Activated T-cell treated with anti-CD3 and anti-CD28 coated beads, Interleukin-2, amount 50 U/mL, for 24 hours (primary cell): ENCODE measurements at places on chromosomes 16 and 17.

GRCh38 chr16:972316-973002, 1.7 kb upstream of the LMF1 start:
- DNase-seq: no peak

DNA sequence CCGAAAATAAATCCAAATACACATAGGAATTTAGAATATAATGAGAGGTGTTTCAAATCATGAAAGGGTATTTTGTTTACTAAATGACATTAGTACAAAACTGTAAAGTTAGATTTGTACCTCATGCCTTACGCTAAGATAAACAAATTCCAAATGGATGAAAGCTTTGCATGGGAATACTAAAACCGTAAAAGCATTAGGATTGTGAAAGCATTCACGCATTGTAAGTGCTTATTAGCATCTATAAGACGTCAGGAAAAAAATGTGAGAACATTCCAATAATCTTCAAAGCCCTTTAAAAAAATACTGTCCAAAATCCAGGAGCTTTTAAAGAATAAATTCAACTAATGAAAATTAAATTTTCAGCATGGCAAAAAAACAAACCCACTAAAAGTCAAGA, 24.8 kb upstream of the ALOX15 start:
- DNase-seq: no peak

DNA sequence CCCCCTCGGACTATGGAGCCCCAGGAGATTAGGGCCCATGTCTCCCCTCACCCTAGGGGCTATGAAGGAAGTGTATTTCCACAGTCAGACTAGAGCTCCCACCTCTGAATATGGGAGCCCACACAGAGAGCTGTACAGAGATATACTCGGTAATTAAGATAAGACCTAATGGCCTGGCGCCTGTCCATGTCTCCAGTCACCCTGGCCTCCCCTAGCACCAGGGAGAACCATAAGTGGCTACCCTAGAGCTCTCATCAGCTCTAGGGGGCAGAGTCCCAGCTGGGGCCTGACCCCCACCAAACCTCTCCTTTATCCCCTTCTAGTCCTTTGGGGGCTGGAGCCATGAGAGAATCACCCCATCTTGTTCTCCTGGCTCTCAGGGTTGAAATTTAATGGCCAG, 2.4 kb downstream of the TMEM101 start:
- DNase-seq: no peak

- no peak for DNase-seq
These were observed 550.1 kb upstream of the PSMD7 start for GRCh38 chr16:73746554-73746953.

DNA sequence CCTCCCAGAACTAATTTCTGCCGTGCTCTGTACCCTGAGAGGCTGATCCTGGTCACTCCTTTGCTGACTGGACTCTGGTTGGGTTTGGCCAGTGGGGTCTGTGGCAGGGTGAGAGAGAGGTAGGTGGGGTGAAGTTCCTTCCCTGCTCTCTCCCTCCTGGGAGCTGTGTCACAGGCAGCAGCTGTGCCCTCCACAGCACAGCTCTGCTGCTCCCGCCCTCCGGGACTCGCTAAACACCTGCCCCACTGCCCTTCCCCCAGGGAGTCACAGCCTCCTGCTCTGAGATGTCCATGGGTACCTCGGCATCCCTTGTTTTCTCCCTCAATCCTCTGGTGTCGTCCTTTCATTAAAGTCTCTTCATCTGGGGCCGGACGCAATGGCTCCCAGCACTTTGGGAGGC, 66.4 kb downstream of the SRCIN1 start:
- no peak for DNase-seq

- DNase-seq: no peak
These were observed 1.9 kb upstream of the CORO6 start for GRCh38 chr17:29624586-29624985.

DNA sequence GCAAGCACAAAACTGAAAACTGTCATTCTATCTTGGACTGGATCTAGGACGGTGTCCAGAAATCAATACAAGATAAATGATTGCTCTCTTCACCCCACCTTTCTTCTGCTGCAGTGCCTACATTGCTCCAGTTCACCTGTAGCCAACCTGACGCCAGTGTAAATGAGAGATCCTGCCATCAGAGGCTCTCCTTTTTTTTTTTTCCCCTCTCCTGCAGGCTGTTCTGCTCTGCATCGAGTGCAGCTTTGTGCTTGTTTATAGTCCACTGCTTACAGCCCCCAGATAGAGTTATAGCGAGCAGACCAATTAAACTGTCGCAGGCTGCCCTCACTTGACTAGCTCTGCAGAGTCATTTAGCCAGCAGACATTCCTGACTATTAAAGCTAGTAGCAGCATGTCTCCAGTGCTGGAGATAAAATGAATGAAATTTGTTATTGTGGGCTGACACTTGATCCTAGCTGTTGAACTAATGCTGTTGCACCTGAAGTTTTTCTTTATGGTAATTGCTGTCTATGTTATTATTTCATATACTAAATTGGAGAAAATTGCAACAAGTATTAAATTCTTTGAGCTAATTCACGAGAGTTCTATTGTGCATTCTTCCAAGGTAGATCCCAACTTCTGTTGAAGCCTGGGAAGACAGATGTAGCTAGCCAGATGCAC, 257.1 kb downstream of the FTO start:
- DNase-seq: no peak

- no peak for DNase-seq
These were observed 10.5 kb downstream of the C17orf75 start for GRCh38 chr17:32331243-32332040.

- DNase-seq: peak; percentile 53
These were observed 5.0 kb upstream of the MYL4 start for GRCh38 chr17:47203984-47204721.

GRCh38 chr16:85446951-85447692, 166.0 kb upstream of the GSE1 start:
- DNase-seq: no peak

DNA sequence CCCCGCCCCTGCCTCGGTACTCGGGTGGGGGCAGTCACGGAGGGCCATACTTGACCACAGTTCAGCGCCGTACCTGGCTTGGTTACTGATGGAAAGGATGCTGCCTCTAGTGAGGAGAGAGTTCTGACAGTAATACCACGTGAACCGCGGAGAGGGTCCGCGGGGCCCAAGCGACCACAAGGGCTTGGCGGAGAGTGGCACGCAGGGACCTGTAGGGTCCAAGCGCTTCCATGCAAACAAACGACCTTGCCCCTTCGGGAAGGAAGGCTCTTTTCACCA, 9.2 kb downstream of the KDM6B start:
- DNase-seq: peak; percentile 82

- DNase-seq: no peak
These were observed 20.8 kb downstream of the UBE2G1 start for GRCh38 chr17:4345581-4346252.

DNA sequence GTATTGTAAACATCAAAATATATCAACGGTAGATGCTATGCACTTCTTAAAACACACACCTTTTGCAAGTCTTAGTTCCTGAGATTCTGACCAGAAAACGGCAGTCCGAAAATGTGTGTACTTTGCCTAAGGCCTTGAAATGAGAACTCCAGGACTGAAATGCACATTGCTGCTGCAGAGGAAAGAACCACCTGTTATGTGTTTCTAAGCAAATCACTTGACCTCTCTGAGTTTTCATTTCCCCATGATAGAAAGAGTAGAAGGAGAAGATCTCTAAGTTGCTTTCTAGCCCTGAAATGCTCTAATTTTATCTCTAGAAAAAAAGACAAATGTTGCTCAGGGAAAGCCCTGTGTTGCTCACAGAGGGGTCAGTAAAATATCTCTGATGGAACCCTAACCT, 9.9 kb downstream of the CCDC182 start:
- DNase-seq: no peak

GRCh38 chr16:10920726-10921427, 21.4 kb downstream of the DEXI start:
- no peak for DNase-seq

- no peak for DNase-seq
These were observed 172.4 kb downstream of the ABCA8 start for GRCh38 chr17:68782789-68783188.

GRCh38 chr17:80818871-80819270, 172.8 kb upstream of the CHMP6 start:
- no peak for DNase-seq

DNA sequence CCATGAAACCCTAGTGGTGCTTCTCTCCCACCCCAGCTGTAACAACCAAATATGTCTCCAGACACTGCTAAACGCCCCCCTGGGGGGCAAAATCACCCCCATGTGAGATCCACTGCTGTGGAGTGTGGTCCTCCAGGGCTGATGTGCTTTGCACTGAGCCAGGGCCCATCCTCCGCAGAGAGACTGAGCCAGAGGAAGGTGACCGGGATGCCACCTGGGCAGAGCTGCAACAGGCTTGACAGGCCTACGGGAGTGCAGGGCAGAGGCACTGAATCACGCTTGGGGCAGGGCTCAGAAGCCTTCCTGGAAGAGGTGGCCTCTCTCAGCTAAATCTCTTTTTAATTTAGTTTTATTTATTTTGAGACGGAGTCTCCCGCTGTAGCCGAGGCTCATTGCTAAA, 4.4 kb downstream of the GJD3 start:
- no peak for DNase-seq

- DNase-seq: no peak
These were observed 2.0 kb downstream of the ZDHHC1 start for GRCh38 chr16:67413978-67414911.

DNA sequence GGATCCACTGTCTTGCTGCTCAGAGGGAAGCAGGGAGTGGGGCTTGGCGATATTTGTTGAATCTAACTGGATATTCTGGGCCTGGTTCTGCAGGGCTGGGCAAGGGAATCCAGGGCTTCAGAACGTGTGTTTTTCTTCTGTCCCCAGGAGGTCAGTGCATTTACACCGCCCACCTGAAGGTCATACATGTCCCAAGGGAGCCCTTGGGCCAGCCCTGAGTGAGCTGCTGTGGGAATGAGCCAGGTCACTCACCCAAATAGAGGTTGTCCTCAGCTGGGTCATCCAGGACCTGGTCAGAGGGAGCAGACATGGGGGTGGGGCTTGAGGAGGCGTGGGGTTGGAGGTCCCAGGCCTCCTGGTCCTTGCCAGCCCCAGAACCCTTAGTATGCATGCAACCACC, 10.6 kb downstream of the CAMKK1 start:
- no peak for DNase-seq

GRCh38 chr16:3143598-3144320, 8.9 kb downstream of the ZNF213 start:
- no peak for DNase-seq

DNA sequence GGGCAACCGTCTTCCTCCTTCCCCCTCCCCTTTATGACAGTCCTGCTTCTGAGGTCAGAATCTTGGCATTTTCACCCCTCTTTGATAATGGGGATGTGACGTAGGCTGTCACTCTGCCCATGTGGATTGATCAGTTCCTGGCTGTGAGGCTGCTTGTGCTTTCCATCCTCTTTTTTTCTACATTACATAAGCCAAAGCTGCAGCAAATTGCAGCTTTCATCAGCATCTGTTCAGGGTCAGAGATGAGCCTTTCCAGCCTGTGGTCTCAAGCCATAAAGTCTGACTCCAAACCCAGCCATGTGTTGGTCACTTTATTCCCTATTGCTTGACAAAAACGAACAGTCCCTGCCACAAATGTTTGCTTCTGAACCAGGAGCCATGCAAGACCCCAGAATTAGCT, 535.1 kb downstream of the CDH11 start:
- DNase-seq: no peak

DNA sequence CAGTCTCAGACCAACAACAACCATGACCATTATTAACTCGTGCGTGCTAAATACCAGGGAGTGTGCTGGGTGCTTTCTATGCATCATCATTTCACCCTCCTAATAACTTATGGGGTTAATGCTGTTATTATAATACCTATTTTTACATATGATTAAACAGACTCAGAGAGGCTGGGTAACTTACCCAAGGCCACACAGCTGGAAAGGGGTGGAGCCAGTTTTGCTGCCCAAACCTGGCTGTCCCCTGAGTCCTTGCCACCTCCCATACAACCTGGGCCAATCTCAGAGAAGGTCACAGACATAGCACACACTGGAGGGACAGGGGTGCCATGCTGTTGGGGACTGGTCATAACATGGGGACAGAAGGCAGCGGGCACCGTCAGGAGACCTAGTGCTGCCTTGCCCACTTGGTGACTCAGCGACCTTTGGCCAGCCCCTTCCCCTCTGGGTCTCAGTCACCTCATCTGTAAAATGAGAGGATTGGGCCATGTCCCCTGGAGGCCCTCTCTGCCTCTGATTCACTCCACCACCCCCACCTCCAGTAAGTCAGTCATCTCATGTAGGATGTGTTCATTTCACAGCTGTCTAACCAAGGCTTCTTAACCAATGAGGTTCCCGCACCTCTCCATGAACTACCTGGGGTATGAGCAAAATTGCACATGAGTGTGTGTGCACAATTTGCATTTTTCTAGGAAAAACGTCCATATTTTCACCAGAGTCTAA, 11.4 kb upstream of the FADS6 start:
- DNase-seq: no peak

DNA sequence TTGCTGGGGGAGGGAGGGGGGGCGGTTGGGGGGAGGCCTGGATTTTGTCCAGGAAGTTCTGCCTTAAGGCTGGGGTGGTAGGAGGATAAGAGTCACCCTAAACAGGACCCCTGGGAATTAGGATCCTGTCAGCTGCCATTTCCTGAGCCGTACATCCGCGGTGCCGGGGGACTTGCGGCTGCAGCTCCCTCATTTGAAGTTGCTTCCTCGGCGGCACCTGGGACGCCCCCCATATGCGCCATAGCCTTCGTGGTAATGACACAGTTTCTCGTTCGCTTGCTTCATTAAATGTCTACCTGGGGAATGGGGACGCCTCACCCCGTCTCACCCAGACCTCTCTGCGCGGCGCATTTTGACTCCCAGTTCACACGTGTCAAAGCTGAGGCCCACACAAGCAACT, 55.1 kb upstream of the PABPN1L start:
- no peak for DNase-seq

- DNase-seq: peak; percentile 12
These were observed 22.2 kb downstream of the FAM117A start for GRCh38 chr17:49741692-49742076.

DNA sequence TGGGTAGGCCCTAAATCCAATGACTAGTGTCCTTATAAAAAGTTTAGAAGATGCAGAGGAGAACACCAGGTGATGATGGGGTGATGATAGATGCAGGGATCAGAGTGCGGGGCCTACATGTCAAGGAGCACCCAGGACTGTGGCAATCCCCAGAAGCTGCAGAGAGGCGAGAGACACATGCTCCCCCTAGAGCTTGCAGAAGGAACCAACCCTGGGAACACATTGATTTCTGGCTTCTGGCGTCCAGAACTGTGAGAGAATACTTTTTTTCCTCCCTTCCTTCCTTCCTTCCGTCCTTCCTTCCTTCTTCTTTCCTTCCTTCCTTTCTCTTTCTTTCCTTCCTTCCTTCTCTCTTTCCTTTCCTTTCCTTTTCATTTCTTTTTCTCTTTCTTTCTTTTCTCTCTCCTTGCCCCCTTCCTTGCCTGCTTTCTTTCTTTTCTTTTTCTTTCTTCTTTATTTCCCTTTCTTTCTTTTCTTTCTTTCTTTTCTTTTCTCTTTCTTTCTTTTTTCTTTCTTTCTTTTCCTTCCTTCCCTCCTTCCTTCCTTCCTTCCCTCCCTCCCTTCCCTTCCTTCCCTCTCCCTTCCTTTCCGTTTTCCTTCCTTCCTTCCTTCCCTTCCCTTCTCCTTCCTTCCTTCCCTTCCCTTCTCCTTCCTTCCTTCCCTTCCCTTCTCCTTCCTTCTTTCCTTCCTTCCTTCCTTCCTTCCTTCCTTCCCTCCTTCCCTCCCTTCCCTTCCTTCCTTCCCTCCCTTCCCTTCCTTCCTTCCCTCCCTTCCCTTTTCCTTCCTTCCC, 134.3 kb downstream of the HAPSTR1 start:
- no peak for DNase-seq
